ENCODE measurements at places on chromosomes 5 and 9.
A peak's percentile ranks its signal among the peaks of the same experiment; 100 is the strongest.

- DNase-seq, result peak; percentile 94
These were observed 40.8 kb downstream of the CSF2 start for GRCh38 chr5:132114150-132115121.

- no peak for DNase-seq
These were observed 13.7 kb downstream of the IER5L start for GRCh38 chr9:129164246-129164930.

GRCh38 chr5:113809626-113810025, 296.1 kb downstream of the YTHDC2 start:
- no peak for DNase-seq

- DNase-seq, result no peak
These were observed 19.1 kb downstream of the SLC36A3 start for GRCh38 chr5:151284392-151284967.

DNA sequence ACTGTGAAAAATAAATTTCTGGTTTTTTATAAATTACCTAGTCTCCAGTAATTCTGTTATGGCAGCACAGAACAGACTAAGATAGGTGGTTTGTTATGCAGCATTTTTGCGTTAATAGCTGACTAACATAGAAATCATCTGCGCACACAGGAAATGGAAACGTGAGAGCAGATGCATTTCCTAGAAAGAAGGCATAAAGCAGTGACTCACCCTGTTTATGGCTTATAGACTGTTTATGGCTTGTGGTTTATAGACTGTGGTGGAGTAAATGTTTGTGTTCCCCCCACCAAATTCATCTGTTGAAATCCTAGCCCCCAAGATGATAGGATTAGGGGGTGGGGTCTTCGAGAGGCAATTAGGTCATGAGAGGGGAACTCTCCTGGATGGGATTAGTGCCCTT, 18.3 kb upstream of the OSMR start:
- no peak for DNase-seq

DNA sequence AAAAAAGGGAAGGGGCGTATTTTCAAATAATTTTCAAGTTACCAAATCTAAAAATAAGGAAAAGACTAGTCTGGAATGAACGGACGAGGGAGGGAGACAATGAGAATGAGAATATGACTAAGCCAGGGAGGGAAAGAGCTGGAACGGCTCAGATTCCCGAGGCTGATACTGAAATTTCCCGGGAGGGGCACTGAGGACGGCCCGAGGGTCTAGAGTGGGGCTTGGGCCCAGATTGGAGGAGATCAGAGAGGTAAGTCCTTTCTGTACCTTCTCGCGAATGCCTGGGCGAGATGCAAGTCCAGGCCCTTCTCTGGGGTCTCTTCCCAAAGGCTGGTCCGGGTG, 3.4 kb upstream of the CCIN start:
- DNase-seq, result no peak

- no peak for DNase-seq
These were observed 22.2 kb upstream of the CXCL14 start for GRCh38 chr5:135600971-135601381.

DNA sequence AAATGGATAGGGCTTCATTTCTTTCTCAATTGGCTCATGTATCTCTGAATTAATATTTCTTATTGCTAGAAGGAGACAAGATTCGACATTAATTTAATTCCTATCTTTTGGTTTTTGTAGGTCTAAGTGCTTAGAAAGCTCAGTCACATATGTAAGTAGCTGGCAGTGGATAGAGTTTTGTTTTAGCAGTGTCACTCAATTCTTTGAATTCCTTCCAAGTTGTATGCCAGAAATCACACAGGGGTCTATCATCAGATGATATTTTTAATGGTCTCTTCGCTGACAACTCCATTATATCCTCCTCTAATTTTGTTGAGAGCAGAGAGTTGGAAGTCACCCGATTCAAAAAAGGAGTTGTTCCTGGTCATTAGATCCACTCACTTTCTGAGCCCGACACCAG, 82.7 kb downstream of the AMBP start:
- no peak for DNase-seq

DNA sequence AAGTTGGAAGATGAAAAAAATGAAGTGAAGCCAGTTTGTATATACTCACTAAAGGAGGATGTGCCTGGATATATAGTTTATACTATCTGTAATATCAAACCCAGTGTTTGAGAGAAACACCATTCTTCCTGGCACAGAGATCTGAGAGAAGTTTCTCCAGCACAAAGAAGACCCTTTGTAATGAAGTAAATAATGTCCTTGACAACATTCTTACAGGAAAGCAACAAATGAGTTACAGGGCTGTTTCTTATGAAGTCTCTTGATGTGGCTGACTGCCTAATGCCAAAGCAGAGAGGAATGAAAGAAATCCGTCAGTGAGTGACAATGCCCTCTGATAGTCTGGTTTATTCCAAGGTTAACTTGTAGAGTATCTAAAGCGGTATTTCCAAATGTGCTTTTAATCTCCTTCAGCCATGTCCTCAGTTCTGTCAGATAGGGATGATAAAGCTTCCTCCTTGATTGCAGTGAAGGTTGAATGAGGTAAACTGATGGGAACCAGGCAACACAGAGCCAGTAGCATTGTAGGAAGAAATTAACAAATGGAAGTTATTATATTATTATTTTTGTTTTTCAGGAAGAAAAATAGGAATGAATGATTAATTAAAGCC, 123.1 kb upstream of the ZNF608 start:
- no peak for DNase-seq

DNA sequence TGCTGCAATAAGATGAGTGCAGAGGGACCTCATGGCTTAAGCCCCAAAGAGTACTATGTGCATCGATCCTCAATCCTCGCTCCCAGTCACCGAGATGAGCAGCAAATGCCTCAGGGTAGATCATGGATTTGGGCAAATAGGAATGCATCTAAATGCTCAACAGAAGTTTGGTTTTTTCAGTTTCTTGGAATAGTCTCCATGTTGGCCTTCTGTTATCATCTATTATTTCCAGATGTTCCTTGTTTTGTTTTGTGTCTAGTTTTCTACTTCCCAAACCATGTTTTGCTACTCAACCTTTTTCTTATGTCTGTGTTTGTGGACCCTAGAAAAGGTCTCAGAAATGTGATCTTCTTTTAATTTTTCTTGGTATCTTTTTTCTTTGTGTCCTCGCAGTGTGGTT, 43.5 kb upstream of the RASGRF2 start:
- no peak for DNase-seq

GRCh38 chr9:23798325-23798724, 27.7 kb downstream of the ELAVL2 start:
- no peak for DNase-seq

DNA sequence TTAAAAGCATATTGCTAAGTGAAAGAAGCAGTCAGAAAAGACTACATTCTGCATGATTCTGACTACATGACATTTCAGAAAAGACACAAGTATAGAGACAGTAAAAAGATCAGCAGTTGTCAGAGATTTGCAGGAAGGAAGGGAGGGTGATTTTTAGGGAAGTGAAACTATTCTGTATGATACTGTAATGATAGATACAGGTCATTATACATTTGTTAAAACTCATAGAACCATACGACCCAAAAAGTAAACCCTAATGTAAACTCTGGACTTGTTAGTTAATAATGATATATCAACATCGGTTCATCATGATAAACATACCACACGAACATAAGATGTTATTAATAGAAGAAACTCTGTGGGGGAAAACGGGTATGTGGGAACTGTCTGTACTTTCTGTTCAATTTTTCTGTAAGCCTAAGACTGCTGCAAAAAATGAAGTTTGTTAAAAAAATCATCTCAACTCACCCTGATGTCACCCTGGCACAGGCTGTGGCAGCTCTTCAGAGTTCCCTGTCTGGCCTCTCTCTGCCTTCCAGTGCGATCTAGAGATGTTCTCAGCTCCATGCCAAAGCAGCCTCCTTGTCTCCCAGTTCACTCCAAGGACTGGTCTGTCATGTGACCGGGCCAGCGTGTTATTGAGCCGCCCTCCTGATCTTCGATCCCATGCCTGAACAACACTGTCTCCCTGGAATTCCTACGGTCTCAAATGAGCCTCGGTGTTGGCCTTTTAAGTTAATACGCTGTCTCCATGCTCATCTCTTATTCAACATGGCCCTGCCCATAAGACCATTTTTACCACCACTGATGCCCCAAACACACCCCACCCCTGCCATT, 35.4 kb downstream of the PRLR start:
- DNase-seq, result no peak

DNA sequence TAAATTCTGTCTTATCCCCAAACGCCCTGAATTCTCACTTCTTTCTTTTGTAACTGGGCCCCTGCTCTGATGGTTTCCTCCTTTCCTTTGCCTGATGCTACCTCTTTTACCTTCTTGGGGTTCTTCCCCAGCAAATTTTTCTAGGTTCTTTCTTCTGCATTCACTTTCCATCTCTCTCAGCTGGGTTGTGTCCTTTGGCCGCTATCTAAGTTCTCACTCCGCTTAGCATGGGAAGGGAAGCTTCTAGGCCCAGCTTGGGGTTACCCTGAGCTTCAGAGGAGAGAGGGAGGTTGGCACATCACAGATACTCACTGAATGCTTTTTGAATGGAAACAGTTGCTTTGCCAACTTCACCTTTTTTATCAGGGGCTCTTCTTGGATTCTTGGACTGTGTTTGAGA, 17.0 kb downstream of the PALM2AKAP2 start:
- DNase-seq, result no peak

- no peak for DNase-seq
These were observed 27.8 kb downstream of the DPYSL3 start for GRCh38 chr5:147481874-147482705.

DNA sequence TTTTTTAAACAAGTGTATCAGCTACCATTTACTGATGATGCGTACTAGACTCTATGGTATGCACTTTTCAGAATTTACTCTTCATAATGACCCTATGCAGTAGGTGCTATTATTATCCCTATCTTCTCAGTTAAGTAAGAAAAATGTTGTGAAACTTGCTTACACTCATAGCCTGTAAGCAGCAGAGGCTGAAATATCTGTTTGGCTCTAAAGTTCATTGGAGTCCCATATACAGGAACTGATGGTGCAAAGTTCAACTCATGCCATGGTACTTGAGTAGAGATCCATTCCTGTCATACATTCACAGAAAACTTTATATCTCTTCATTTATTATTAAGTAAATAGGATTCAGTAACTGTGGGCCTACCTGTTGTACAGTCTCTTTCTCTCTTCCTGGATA, 41.4 kb upstream of the CCDC112 start:
- no peak for DNase-seq
